ENCODE measurements at places on chromosomes 5 and 9.

- DNase-seq = no peak
These were observed 16.8 kb downstream of the BNIP1 start for GRCh38 chr5:173161148-173161547.

DNA sequence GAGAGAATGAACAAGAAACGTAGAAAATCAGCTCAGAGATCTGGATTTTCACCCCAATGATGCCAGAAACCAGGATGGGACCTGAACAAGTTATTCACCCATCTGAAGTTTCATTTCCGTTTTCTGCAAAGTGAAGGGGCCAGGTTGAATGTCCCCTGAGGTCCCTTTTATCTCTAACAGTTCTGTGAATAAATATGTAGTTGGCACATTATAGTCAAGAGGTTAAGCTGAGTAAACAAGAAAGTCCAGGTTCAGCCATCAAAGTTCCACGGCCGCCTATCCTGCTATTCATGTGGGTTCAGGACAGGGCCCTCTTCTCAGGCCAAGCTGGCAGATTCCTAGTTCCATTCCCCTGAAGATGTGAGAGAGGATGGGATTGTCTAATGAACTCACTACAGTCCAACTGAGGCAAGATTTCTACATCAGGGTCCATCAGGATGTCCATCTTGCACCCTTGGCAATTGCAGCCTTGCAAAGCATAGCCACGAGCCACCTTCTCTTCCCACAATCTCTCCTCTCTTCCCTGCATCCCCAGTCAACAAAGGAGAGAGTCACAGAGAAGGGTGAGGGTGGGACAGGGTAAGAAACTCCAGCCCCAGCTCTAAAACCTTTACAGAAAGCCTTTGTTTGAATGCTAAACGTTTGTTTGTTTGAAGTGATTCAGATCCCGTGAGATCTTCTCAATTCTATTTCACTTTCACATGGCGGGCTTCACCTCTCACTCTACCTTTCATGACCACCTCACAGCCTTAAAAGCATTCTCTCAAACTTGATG lies 311.0 kb downstream of the SLIT3 start:
- DNase-seq = no peak

DNA sequence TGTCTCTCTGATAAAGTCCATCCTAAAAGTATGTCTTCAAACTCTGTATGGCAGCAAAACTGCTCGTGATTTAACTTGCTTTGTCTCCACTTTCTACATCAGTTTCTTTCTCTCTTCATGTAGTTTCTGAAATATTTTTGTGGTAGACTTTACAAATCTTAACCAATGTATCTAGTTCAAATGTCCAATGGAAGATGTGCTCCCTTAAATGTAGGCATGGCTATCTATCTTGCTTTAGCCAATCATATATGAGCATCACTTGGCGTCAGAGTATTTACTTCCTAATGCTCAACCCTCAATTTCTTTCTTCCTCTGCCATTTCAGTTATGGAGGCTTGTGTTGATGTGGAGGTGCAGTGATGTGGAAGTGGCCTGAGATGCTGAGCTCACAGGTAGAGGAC lies 206.1 kb upstream of the ZNF608 start:
- DNase-seq = no peak

DNA sequence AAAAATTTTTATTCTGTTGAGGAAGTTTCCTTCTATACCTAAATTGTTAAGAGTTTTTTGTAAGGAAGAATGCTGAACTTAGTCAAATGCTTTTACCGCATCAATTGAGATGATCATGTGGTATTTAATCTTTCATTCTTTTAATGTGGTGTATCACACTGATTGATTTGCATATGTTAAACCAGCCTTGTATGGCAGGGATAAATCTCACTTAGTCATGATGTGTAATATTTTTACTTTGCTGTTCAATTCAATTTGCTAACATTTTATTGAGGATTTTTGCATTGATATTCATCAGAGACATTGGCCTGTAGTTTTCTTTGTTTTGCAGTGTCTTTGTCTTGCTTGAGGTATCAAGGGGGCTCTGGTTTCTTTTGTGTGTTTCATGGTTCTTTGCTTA lies 125.3 kb upstream of the MEF2C start:
- DNase-seq = no peak

DNA sequence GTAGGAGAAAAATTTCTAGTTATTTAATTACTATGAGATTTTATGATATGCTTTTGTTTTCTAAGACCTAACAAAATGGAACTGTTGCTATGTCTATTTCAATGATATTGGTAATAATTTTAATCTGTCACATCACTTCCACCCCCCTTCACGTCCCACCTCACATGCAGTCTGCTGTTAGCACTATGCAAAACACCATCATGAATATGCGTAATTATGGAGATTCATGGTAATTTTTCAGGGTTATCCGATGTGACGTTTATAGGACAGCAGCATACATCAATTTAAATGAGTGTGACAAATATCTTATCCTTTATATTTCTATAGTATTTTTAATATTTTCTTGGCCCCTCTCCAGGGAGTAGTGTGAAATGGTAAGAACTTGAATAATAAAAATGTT lies 283.8 kb upstream of the TMEM161B start:
- DNase-seq = no peak

GRCh38 chr9:110744715-110745384 lies 76.3 kb downstream of the MUSK start:
- no peak for DNase-seq

GRCh38 chr9:3441197-3441816 lies 84.5 kb downstream of the RFX3 start:
- DNase-seq = no peak

DNA sequence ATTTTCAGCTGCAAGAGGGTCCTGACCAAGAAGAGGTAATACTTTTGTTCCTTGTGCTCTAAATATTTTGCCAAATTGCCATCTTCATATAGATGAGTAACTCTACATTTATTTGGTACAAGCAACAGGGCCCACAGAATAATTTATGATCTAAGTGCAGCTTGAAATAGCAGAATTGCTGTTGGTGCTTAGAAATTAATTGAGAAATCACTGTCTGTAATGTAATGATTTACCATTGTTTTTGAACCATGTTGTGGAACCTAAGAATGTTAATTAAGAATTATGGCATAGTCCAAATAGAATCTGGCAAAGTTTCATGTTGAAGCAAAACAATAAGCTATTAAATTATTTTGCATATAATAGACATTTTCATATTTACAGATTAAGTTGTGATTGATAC lies 44.8 kb upstream of the NUDT12 start:
- DNase-seq = no peak

- DNase-seq = no peak
These were observed 5.2 kb upstream of the MGAT1 start for GRCh38 chr5:180807654-180808414.

GRCh38 chr9:74755355-74755754 lies 132.4 kb downstream of the TRPM6 start:
- no peak for DNase-seq

DNA sequence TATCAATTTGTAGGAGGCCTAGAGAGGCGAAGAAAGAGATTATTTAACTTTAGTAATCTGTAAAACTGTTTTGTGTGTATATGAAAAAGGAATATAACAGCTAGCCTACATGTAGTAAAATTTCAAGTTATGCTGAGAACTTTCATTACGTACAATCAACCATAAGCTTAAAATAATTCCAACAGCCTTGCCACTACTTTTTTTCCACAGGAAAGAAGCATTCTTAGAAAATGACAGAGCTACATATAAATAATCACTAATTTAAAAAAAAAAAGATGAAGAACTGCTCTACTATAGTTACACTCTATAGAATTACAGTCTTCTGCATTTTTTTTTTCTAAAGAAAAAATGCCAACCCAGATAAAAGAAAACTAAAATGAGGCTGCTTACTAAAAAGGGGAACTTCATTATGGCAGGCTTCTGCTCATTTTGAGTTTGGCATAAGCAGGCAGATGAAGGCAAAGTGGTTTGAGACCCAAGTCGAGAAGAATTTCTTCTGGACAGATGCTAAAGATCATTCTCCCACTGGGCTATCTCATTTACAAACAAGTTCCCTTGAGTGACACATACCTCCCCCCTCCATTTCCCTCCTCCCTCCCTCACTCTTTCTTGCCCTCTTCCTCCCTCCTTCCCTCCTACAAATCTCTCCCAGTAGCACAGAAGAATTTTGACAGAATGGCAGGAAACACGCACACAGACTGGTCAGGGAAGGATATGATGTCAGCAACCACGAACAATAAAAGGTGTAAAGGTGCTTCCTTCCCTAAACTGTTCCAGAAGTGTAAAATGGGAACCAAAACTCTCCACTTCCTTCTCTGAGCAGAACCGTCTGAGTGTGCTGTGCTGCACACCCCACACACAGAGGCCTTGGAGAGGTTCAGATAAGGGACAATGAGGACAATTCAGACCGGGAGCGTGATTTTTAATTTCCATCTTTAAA lies 56.1 kb downstream of the MEF2C start:
- no peak for DNase-seq

DNA sequence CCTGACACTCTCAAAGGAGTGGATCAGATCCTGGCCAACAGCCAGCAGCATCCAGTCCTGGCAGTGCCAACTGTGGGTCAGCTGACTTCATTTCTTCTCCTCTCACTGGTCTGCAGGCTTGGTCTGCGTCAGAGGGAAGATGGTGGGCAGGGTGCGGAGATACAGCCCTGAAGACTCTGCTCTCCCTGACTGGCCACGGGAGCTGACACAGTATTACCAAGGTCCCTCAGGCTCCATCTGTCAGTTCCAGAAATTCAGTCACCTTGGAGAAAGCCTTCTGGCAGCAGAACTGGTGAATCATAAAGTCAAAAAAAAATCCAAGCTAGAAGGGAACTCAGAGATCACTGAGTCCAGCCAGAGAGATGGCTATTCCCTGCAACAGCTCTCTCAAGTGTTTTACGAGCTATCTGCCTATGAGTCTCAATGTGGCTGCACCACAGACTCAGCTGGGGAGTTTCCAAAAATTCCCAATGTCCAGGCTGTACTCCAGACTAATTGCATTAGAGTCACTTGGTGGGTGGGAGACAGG lies 27.9 kb downstream of the C1QTNF2 start:
- no peak for DNase-seq

GRCh38 chr5:170540271-170540670 lies 36.5 kb downstream of the KCNIP1 start:
- no peak for DNase-seq

GRCh38 chr9:87118594-87118993 lies 171.3 kb upstream of the GAS1 start:
- DNase-seq = no peak

- DNase-seq = no peak
These were observed 660.3 kb downstream of the ISL1 start for GRCh38 chr5:52043543-52043942.

- no peak for DNase-seq
These were observed 120.8 kb upstream of the SLC27A6 start for GRCh38 chr5:128844354-128844923.

DNA sequence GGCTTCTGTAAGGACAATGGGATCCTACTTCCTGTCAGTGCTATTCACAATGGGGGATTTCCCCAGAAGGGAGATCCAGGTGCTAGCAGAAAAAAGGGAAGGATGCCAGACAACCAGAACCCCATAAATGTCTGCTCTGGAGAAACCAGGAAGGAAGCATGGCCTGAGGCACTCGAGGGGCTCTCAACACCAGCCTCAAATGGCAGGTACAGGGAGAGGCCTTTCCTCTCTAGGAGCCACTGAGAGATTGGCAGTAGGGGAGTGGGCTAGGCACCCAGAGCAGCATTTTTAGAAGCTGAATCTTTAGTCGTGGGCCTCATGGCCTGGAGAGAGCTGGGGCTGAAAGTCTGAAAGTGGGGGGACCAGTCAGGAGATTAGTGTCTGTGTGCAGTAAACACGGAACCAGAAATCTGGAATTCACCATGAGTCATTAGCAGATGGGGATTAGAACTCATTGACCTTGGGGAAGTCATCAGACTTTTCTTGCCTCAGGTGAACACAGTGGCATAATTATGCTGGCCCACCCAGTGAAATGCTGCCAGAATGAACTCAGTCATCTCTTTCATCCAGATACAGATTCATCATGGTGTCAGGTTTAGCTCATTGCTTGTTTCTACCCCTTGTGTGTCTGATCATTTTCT lies 28.3 kb downstream of the ARHGEF28 start:
- no peak for DNase-seq

DNA sequence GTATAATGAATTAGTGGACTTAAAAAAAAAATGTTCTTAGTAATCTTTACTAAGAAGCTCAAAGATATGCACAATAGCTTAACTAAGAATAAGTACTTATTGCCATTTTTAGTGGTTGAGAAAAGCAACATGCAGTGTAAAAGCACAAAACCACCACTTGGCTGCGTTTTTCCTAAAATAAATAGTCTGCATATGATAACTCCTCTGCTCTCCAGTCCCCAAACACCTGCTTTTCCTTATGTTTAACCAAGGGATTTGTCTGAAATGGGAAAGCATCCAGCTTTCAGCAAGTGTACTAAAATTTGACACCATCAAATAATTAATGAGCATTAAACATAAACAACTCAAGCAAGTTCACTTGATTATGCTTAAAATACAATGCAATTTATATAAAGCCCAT lies 41.4 kb downstream of the PSIP1 start:
- DNase-seq = no peak

GRCh38 chr9:113446323-113446740 lies 17.2 kb upstream of the RGS3 start:
- no peak for DNase-seq

- no peak for DNase-seq
These were observed 6.1 kb downstream of the SCAI start for GRCh38 chr9:125137200-125137599.

DNA sequence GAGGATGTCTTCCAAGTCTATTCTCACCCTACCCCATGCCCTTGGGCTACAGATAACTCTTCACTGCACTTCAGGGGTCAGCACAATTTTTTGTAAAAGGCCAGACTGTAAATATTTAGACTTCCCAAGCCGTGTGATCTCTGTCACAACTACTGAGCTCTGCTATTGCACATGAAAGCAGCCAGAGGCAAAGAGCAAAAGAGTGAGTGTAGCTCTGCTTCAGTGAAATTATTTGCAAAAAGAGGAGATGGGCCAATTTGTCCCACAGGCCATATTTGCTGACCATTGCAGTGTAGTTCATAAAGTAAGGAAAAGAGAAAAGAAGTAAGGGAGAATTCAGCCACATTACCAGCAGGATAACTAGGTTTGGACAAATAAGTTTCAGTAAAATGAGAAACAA lies 7.0 kb upstream of the MOCS2 start:
- no peak for DNase-seq

DNA sequence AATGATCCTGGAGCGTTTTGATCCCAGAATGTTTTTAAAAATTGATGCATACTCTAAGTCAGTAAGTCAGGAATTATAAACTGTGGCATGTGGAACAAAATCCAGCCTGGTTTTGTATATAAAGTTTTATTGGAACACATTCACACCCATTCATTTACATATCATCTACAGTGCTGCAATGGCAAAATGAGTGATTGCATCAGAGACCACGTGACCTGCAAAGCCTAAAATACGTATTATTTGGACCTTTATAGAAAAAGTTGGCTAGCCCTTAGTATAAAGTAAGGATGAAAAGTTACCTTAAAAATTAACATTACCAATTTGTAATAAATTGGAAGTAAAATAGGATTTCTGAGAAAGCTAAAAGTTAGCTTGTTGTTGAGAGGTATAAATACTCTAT lies 95.0 kb downstream of the PCSK5 start:
- no peak for DNase-seq

GRCh38 chr9:130598188-130598587 lies 18.8 kb downstream of the FUBP3 start:
- no peak for DNase-seq

GRCh38 chr9:13141629-13142028 lies 137.9 kb downstream of the MPDZ start:
- no peak for DNase-seq

- no peak for DNase-seq
These were observed 16.8 kb downstream of the TRAF2 start for GRCh38 chr9:136903041-136903554.

GRCh38 chr9:28925157-28925556 lies 1351.9 kb upstream of the C9orf72 start:
- DNase-seq = no peak

Measured in GOT3 (cell line).